ENCODE measurements at places on chromosomes 2 and 18. TPM values are rescaled to one million over a fixed set of nuclear protein-coding genes. Genes with fewer than 3 reads are reported as not detected.

DNA sequence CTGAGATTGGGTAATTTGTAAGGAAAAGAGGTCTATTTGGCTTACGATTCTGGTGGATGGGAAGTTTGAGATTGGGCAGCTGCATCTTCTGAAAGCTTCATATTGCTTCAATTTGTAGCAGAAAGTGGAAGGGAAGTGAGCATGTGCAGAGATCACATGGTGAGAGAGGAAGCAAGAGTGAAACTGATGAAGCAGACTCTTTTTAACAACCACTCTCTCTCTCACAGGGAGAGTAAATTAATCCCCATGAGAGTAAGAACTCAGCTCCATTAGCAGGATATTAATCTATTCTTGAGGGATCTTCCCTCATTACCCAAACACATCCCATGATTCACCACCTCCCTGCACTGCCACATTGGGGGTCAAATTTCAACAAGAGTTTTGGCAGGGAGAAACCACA is 298.5 kb upstream of the CELF4 start:
- no peak overlapping the region for H3K27ac ChIP-seq
- no peak for DNase-seq
- no peak overlapping the region for H3K4me3 ChIP-seq
- H3K4me1 ChIP-seq = no peaks in the 10 kb centered on the region
- no peaks in the 10 kb centered on the region for H3K27me3 ChIP-seq

The UPP2 gene
- not detected for total RNA-seq

DNA sequence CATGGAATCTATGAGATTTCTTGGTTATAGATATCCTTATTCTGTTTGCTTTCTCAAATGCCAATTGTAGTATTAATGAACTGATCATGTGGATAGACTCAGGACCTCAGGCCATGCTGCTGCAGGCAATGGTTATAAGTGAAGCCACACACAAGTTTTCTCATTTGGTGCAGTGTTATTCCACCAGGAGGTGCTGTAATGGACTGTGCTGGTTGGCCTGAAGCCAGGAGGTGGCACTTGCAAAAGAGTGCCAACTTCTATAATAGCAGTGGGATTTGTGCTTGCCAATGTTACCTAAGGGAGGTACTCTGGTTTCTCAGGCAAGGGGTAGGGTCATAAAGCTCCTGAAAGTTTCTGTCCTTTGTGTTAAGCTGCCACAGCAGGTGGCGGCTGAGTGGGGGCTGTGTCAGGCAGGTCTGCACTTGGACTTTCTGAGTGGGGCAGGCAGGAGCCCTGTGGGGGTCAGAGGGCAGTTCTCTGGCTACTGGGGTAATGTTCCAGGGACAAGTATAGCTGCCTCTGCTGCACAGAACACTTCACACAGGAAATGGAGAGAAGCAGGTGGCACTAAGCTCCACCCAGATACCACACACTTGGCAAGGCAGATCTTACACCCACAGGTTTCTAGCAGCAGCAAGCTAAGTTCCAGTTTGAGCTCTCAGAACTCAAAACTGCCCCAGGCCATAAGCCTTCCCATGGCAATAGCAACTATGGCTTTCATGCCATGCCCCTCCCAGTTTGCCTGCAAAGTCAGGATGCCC is 352.6 kb upstream of the CWC22 start:
- H3K4me1 ChIP-seq = no peaks in the 10 kb centered on the region
- H3K27me3 ChIP-seq = no peaks in the 10 kb centered on the region
- no peaks in the 10 kb centered on the region for H3K36me3 ChIP-seq
- no peak overlapping the region for H3K27ac ChIP-seq

The CRYGC gene
- not detected for total RNA-seq

DNA sequence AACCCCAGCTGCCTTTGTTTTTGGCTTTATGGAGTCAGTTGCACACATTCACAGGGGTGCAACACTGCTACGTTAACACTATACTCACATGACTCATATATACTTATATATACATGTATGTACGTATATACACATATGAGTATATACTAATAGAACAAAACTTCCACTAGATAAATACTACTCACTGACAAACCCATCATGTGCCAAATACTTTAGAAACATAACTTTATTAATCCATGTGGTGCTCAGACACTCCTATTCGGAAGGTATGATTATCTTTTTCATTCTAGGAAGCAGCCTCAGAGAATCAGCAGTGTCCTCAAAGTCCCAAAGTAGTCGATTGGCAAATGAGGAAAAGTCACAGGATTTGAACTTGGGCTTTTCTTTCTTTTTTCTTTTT is 7.9 kb downstream of the PMAIP1 start:
- no peaks in the 10 kb centered on the region for H3K36me3 ChIP-seq
- H3K4me3 ChIP-seq = no peak overlapping the region
- H3K27ac ChIP-seq = no peak overlapping the region

The UXS1 gene
- total RNA-seq = 22.5 TPM

GRCh38 chr2:125822746-125823145 is 833.2 kb upstream of the GYPC start:
- H3K27me3 ChIP-seq = no peaks in the 10 kb centered on the region
- no peaks in the 10 kb centered on the region for H3K4me1 ChIP-seq
- no peak overlapping the region for H3K4me3 ChIP-seq
- no peak for DNase-seq

The CRYGD gene
- not detected for total RNA-seq

The REG1B gene
- not detected for total RNA-seq

DNA sequence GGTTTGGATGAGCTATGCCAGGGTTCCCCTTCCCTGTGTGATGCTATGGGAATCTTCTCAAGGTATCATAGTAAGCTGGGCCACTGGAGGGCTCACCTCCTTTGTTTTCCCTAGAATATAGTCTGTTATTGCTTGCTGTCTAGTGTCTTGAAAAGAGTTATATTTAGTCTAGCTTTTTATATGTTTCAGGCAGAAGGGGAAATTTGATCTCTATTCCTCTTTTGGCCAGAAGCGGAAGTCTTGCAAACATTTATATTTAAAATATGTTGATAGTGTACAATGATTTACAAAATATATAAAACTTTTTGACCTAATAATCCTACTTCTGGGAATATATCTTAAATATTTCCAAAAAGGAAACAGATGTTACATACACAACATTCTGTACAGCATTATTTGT is 260.7 kb downstream of the FHOD3 start:
- no peaks in the 10 kb centered on the region for H3K36me3 ChIP-seq
- DNase-seq = no peak
- H3K4me3 ChIP-seq = no peak overlapping the region
- H3K27ac ChIP-seq = no peak overlapping the region

The SPRED2 gene
- total RNA-seq = 9.3 TPM

The GNLY gene
- 20.0 TPM for total RNA-seq

GRCh38 chr18:21996351-21996826 is 173.0 kb upstream of the GATA6 start:
- no peak overlapping the region for H3K4me3 ChIP-seq
- H3K27me3 ChIP-seq = peaks cover 2% of the 10 kb centered on the region
- H3K36me3 ChIP-seq = no peaks in the 10 kb centered on the region
- no peaks in the 10 kb centered on the region for H3K4me1 ChIP-seq
- no peak overlapping the region for H3K27ac ChIP-seq

- H3K4me3 ChIP-seq = no peak overlapping the region
- H3K4me1 ChIP-seq = peaks cover 2% of the 10 kb centered on the region
- H3K27ac ChIP-seq = no peak overlapping the region
- no peaks in the 10 kb centered on the region for H3K27me3 ChIP-seq
- DNase-seq = no peak
- peaks cover 33% of the 10 kb centered on the region for H3K36me3 ChIP-seq
Measured at GRCh38 chr2:70983506-70984227, 5.2 kb downstream of the ANKRD53 start.

- no peak for DNase-seq
- no peaks in the 10 kb centered on the region for H3K27me3 ChIP-seq
- no peak overlapping the region for H3K4me3 ChIP-seq
- no peak overlapping the region for H3K27ac ChIP-seq
Measured at GRCh38 chr2:225177098-225177497, 134.8 kb upstream of the DOCK10 start.

- H3K4me1 ChIP-seq = peaks cover 9% of the 10 kb centered on the region
- peaks cover 44% of the 10 kb centered on the region for H3K27me3 ChIP-seq
- H3K27ac ChIP-seq = no peak overlapping the region
- no peak for DNase-seq
Measured at GRCh38 chr2:230953845-230954244, 28.8 kb upstream of the GPR55 start.

- H3K27me3 ChIP-seq = no peaks in the 10 kb centered on the region
- H3K27ac ChIP-seq = no peak overlapping the region
- no peaks in the 10 kb centered on the region for H3K36me3 ChIP-seq
- H3K4me3 ChIP-seq = no peak overlapping the region
- H3K4me1 ChIP-seq = no peaks in the 10 kb centered on the region
Measured at GRCh38 chr18:56444201-56444600, 194.2 kb downstream of the TXNL1 start.

The SF3B1 gene
- 149 TPM for total RNA-seq

GRCh38 chr2:132825601-132826000 is 155.6 kb upstream of the LYPD1 start:
- no peaks in the 10 kb centered on the region for H3K36me3 ChIP-seq
- no peak for DNase-seq
- H3K4me1 ChIP-seq = no peaks in the 10 kb centered on the region
- no peak overlapping the region for H3K4me3 ChIP-seq
- no peak overlapping the region for H3K27ac ChIP-seq
- no peaks in the 10 kb centered on the region for H3K27me3 ChIP-seq

DNA sequence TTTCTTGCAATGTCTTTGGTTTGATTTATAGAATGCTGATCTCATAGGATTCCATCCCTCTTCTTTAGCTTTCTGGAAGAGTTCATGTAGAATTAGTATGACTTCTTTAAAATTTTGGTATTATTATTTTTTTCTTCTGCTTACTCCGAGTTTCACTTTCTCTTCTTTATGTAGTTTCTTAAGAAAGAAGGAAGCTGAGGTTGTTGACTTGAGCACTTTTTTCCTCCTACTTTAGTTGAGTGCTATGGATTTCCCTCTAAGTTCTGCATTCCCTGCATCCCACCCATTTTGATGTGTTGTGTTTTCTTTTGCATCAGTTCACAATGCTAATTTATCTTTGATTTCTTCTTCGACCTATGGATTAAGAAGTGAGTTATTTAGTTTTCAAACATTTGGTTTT is 78.9 kb upstream of the SPRED2 start:
- no peak overlapping the region for H3K27ac ChIP-seq
- H3K4me1 ChIP-seq = no peaks in the 10 kb centered on the region
- no peak for DNase-seq
- H3K36me3 ChIP-seq = no peaks in the 10 kb centered on the region
- no peaks in the 10 kb centered on the region for H3K27me3 ChIP-seq

The WDCP gene
- total RNA-seq = 14.6 TPM

DNA sequence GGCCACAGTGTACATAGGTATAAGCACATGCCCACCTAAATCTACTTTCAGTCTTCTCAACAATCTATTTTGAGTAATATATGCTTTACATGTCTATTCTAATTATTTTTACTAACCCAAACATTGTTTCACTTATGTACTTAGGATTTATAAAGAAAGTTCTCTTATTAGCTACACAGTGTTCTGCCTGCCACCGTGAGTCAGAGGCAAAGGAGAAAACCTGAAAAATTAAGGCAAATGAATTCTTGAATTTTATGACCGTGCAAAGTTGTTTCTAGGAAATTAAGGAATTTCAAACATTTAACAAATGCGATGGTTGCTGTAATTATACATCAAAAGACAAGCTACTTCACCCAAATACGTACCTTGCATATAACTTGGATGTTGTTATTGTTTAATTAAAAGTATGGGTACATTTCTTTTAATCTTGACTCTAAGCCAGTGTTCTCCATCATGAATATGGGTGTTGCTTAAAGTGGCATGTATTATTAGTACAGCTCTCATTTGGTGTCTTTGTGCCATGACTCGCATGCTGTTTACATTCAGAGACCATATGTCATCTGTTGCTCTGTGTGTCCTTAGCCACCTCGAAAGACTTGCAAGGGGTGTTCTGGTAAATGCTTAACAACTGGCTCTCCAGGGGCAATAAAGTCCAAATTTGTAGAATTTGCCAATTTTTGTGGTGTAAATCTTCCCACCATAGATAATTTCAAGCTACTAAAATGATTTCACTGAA is 154.3 kb upstream of the FN1 start:
- no peaks in the 10 kb centered on the region for H3K36me3 ChIP-seq
- no peak for DNase-seq
- H3K27me3 ChIP-seq = no peaks in the 10 kb centered on the region
- H3K4me3 ChIP-seq = no peak overlapping the region
- H3K4me1 ChIP-seq = no peaks in the 10 kb centered on the region
- H3K27ac ChIP-seq = no peak overlapping the region

- no peak overlapping the region for H3K4me3 ChIP-seq
- H3K27me3 ChIP-seq = no peaks in the 10 kb centered on the region
- H3K27ac ChIP-seq = no peak overlapping the region
- DNase-seq = no peak
Measured at GRCh38 chr2:212709280-212709679, 170.7 kb upstream of the ERBB4 start.

The DSG4 gene
- total RNA-seq = not detected

- H3K36me3 ChIP-seq = no peaks in the 10 kb centered on the region
- peak overlapping the region; percentile 86 for H3K27ac ChIP-seq
- DNase-seq = no peak
- H3K4me1 ChIP-seq = peaks cover 25% of the 10 kb centered on the region
- peak overlapping the region; percentile 3 for H3K4me3 ChIP-seq
Measured at GRCh38 chr18:21834299-21834660, 93.7 kb downstream of the MIB1 start.

- peaks cover 44% of the 10 kb centered on the region for H3K4me1 ChIP-seq
- H3K27ac ChIP-seq = peak overlapping the region; percentile 81
- no peaks in the 10 kb centered on the region for H3K36me3 ChIP-seq
- peak; percentile 42 for DNase-seq
- no peak overlapping the region for H3K4me3 ChIP-seq
Measured at GRCh38 chr2:42922790-42923579, 130.6 kb upstream of the HAAO start.

The KATNAL2 gene
- total RNA-seq = 1.3 TPM

The TFCP2L1 gene
- 0.90 TPM for total RNA-seq

The ABCA12 gene
- not detected for total RNA-seq

DNA sequence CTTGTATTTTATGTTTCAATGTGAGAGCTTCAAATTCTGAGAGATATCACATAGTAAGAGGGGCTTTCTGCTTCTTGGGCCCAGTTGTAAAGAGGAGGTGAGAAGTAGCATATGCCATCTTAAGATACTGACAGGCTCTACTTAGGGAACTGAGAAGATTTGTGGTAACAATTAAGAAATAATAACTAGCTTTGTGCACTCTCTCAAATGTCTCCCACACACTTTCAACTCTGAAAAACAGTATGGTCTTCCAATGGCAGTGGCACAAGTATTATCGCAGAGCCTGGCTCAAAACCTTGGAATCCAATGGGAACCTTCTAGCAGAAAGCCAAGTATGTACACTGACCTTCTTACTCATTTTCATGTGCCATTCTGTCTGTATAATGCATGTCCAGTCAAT is 80.3 kb upstream of the FAM237A start:
- H3K4me3 ChIP-seq = no peak overlapping the region
- no peaks in the 10 kb centered on the region for H3K36me3 ChIP-seq
- no peak for DNase-seq
- peaks cover 4% of the 10 kb centered on the region for H3K4me1 ChIP-seq

The KCNG2 gene
- 0.27 TPM for total RNA-seq

The IWS1 gene
- total RNA-seq = 69.0 TPM

- no peaks in the 10 kb centered on the region for H3K27me3 ChIP-seq
- no peaks in the 10 kb centered on the region for H3K4me1 ChIP-seq
- DNase-seq = no peak
Measured at GRCh38 chr18:11118051-11118766, 31.2 kb downstream of the PIEZO2 start.
